Diencephalon (tissue), 1 donor: ENCODE measurements at places on chromosomes 1 and 21. TPM values are rescaled to one million over a fixed set of nuclear protein-coding genes. Genes with fewer than 3 reads are reported as not detected.

CHIT1 gene
- 0.46 TPM for total RNA-seq

XCL2 gene
- not detected for total RNA-seq

UBL4B gene
- total RNA-seq: not detected

HPDL gene
- total RNA-seq: 1.2 TPM
